ENCODE measurements at places on chromosomes 5 and 9.
A peak's percentile ranks its signal among the peaks of the same experiment; 100 is the strongest.

- DNase-seq: peak; percentile 75
Observed at GRCh38 chr5:176837707-176838115, 27.4 kb downstream of the UNC5A start.

DNA sequence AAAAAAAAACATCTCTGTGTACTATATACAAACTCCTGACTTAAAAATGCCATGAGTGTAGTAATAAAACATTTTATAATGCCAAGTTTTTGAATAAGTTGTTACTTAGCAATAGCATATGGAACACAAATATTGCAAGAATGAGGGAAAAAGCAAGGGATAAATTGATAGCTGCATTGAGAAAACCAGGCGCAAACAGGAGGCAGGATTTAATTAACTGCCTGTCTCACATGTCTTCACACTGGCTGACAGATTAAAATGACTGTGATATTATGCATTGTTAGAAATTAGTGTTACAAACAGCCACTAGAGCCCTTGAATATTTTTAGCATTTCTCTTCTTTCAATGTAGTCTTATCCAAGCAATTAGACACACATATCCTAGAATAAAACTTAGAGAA lies 1817.5 kb upstream of the NUDT12 start:
- no peak for DNase-seq

DNA sequence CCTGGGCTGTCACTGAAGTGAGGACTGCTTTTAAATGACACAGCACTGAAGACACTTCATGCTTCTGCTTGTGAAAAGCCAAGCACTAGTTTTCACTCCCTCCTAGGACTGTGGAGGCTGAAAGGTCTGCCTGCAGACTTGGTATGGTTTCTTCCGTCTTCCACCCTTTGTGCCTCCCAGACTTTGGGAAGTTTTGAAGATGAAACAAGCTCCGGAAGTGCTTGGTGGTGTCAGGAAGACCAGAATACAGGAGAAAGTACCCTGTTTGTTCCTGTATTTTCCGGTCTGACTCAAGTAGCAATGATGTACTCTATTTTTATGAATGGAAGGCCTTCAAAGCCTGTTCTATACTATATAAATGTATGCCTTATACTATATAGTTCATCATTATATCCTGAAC lies 222.7 kb downstream of the PDZD2 start:
- DNase-seq: no peak

- no peak for DNase-seq
Observed at GRCh38 chr9:132287256-132287760, 67.5 kb downstream of the SETX start.

DNA sequence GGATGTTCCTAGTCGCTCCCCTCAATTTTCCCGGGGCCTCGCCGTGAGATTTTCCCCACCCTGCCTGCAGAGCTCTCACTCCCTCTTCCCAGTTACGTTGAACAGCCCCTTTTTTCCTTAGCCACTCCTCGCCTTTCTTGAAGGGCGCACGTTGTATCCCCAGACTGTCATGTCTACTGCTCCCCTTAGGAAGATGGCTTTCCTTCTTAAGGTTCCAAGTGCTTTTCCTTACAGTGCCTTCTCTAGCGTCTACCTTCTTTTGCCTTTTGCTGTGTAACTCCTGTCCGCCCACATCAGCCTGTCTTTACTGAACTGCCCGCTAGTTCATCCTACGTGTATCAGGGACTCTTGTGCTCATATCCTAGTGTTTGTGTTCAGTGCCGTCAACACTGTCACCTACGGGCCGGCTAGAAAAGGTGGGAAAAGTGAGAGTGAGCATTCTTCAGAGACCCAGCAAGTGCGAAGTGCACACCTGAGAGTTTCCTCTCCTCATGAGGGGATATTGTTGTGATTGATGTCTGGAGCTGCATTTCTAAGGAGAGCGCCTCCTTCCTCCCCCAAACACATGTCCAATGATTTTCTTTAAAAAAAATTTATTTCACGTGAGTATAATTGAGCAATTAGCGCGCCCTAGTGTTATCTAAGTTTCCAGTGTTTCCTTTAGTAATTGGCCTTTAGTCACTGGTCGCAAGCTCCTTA lies 764 bp downstream of the CAMLG start:
- DNase-seq: peak; percentile 33

- no peak for DNase-seq
Observed at GRCh38 chr9:78598120-78598519, 301.2 kb downstream of the PSAT1 start.

DNA sequence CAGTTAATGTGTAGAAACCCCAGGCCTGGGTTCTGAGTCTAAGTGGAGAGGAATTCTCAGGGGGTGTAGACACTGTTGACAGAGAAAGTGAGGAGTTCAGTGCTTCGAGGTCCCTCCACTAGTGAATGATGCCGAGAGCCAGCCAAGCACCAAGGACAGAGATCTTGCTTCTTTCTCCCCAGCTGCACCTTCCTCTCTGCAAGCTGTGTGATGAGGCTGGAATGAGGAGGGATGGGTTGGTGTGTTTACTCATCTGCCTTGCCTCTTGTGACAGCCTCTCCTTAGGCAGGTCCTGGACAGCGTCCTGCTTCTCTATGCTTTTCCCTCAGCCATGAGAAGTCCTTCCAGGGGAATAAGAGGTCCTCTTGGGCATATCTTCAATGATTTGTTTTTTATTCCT lies 35.3 kb downstream of the HNRNPH1 start:
- no peak for DNase-seq

DNA sequence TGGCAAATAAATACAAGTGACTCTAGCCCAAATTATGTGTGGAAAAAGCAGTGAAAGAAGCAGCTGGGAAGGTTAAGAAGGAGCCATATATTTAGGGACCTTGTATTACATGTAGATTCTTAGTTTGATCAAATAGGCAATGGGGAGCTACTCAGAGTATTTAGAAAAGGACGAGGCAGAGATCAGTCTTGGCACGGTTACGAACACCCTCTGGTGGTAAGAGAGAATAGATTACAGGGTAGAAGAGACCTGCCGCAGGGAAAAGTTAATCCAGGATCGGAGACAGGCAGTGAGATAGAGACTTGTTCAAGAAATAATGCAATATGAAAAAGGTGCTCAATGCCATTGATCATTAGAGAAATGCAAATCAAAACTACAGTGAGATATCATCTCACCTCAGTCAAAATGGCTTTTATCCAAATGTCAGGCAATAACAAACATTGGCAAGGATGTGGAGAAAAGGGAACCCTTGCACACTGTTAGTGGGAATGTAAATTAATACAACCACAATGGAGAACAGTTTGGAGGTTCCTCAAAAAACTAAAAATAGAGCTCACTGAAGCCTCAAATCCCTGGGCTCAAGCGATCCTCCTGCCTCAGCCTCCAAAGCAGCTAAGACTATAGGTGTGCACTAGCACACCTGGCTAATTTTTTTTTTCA lies 12.0 kb downstream of the INIP start:
- DNase-seq: no peak

GRCh38 chr5:5116956-5117355 lies 23.2 kb upstream of the ADAMTS16 start:
- no peak for DNase-seq

- no peak for DNase-seq
Observed at GRCh38 chr5:42583322-42583721, 160.1 kb downstream of the GHR start.

GRCh38 chr9:128244837-128245231 lies 31.0 kb downstream of the GOLGA2 start:
- no peak for DNase-seq

- peak; percentile 55 for DNase-seq
Observed at GRCh38 chr9:110255463-110256379, 586 bp downstream of the TXN start.

- DNase-seq: no peak
Observed at GRCh38 chr5:171893290-171893886, 107.8 kb downstream of the SMIM23 start.

DNA sequence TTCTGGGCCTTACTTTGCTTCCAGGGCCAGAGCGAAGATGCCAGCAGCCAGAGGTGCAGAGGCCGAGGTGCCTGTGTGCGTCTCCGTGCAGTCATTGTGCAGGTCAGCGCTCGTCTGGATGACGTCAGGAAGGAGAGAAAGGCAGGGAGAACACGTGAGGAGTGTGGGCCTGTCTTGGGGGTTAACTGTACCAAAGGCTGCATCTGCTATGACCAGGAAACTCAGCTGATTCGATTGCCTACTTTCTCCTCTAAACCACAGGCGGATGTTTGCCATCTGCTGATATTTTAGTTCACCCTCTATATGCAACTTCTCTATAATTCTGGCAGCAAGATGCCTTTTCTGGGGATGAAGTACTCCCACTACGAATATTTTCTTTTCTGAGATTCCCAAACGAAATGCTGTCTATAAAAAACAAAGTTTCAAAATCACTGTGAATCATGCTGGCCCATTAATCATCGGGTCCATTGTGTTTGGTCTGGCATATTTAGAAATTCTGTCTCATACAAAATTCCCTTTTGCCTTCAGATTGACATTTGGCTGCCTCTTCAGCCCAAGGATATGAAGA lies 24.8 kb downstream of the PCSK1 start:
- DNase-seq: no peak

DNA sequence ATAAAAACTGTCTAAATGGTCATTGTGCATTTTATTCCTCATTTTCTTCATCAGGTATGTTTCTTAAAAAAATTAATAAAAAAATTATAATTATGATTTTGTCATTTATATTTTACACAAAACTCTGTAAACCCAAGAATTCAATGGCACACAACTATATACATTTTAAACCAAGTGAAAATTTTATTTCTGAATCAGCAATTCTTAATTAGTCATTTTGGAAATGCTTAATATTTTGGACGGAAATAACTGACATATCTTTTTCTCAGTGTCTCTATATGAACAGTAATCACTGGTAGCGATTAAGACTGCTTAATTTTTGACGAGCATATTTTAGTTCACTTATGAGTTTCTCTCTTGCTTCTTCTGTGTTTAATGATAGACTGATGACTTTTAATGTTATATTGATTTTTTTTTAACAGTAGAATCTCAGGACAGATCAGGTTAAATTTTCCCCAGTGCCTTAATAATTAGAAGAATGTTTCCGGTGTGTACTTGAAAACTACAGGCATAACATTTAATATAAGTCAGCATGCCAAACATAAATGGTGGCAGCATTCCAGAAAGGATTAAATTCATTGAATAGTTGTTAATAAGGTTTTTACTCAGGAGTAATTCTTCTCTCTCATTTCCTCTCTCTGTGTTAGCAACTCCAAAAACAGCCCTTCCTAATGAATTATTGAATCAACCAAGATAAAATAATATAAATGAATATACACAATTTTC lies 644.7 kb upstream of the CDH6 start:
- no peak for DNase-seq

- DNase-seq: no peak
Observed at GRCh38 chr9:126430124-126430523, 103.5 kb downstream of the MVB12B start.

DNA sequence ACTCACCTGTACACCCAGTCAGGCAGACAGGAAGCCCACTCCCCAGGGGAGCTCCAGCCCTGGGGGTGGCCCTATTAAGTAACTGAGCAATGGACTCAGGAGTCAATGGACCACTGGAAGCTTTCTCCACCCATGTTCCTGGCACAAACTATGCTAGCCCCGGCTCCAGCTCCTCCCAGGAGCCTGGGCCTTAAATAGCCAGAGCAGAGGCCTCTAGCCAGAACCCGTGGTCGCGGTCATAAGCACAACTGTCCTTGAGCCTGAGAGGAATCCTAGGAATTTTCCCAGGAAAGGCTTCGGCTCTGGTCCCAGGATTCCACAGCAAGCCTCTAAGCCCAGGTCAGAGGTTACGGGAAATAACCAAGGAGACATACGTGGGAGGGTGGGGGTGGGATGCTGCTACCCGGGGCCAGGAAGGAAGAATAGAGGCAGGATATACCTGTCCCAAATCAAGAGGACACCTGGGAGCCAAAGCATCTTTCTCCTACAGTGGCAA lies 5.5 kb downstream of the SEPTIN8 start:
- DNase-seq: no peak

Data from activated naive CD4-positive, alpha-beta T cell treated with anti-CD3 and anti-CD28 coated beads, Interleukin-2, amount 50 U/mL, for 16 hours (primary cell).